IPS DF 19.7 (cell line): ENCODE measurements at places on chromosomes 1 and 21.

GRCh38 chr21:33121715-33122475, 52.0 kb downstream of the OLIG1 start:
- peak; percentile 61 for DNase-seq

DNA sequence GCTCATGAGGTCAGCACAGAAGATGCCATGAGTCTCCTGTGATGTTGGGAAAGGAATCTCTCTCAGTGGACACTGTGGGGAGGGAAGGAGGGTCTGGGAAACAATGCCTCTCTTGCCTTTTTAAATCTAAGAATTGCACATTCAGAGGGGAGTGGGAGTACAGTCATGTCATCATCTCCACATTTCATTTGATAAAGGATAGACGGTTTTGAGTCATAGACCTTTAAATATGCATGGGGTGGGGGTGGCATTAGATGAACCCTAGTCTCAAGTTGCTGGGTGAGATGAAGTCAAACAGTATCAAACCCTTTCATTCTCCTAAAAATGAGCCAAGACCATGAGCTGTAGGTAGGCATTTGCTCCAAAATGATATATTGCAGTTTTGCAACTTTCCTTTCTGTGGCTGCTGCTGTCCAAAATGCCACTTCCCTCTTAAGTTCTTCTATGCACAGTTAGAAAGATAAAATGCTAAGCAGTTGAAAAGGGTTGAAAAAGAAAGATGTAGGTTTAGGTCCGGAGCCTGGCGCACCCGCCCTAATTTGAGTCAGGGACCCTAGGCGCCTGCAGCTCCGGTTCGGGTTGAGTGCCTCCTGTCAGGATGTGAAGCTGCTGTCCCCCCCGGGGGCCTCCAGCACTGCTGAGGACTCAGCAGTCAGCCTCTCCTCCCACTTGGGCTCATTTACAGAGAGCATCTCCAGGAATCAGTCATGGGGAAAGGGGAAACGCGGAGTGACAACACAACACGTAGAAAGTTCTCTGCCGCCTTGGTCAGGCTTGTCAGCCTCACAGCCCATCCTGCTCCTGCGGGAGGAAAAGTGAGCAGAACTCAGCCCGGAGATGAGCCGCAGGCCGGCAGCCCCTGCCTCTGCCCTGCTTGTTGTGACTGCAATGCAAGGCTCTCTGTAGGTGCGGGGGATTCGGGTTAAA, 479.3 kb upstream of the RUNX1 start:
- DNase-seq, result no peak

DNA sequence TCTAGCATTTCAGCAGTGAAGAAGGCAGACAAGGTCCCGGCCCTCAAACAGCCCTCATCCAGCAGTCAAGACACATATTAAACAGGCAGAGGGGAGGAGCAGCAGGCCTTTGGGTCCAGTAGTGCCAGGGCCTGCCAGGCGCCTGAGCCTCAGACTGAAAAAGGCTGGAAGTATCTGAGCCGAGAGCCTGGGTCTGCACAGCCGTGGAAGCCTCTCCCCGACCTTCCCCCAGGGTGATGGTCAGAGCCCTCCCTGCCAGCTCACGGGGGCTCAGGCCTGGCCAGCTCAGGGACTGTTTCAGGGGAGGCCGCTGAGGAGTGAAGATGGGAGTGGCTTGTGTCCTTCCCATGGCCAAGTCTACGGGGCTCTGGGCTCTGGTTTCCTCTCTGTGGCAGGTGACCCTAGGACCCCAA, 565.2 kb downstream of the PTPRU start:
- no peak for DNase-seq

DNA sequence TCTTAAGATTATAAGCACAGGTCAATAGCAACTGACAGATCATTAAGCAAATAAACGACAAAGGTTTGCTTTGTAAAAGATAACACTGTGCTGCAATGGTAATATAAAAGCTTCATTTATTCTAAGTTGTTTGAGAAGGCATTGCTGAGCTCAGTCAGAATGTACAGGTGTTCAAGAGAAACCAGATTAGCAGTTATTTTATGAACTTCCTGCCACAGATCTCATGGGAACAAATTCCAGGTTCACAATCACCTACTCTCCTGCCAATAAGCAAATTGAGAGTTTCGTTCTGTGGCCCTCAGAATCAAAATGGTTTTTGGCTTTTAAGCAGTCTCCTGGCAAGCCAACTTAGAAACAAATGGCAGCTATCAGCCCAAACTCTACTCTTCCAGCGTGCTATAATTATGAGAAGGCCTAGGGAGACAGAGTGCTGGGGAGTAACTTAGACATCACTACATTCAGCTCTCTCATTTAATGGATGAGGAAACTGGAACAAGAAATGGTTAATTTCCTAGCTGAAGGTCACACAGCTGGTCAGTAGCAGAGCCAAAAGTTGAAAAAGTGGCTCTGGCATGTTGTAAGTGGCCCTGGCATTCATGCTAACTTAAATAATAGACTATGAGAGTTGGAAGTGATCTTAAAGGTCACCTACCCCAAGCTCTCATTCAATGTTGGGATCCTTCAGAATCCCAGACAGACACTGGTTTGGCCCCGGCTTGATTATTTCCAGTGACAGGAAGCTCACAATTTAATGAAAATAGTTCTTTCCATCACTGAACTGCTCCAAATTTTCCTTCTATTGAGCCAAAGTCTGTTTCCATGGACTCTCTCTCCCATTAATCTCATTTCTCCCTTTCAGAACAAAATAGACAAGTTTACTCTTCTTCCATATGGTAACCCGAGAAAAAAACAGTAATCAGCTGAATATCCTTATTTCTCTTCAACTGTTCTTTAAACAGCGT, 82.6 kb upstream of the EDEM3 start:
- DNase-seq, result no peak

GRCh38 chr21:39961251-39961650, 94.0 kb downstream of the PCP4 start:
- DNase-seq, result no peak

GRCh38 chr21:25640202-25640942, 1.3 kb downstream of the JAM2 start:
- DNase-seq, result no peak

DNA sequence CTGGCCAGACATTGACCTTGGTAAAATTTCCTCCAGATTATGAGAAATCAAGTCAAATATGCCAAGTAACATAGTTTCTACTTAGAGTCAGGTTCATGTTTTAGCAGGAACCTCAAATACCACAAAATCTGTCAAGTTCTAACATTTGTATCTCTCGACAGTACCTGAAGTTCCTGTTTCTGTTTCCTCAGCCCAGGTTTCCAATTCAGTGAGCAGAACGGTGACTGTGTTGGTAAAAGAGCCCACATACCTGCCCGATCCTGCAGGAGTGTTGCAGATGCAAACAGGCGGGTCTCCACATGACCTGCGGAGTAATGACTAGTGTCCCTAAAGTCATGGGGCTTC, 57.9 kb upstream of the LGALS8 start:
- no peak for DNase-seq

DNA sequence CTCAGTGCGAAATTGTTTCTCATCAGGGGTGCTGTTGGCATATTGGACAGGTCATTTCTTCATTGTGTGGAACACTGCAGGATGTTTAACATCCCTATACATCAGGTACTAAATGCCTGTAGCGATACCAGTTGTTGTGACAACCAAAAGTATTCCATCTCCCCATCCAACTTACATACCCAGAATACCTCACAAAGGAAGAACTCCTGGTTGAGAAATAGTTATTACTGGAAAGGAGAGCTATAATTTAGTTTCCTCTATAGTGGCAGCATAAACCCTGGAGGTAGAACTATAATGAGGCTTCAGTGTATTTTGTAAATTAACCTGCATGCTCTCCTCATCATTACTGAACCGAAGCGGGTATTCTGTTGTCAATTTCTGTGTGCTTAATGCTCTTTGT, 45.1 kb downstream of the IVNS1ABP start:
- DNase-seq, result no peak
